Dermis microvascular lymphatic vessel endothelial cell (primary cell): ENCODE measurements at places on chromosomes 4 and X. TPM values are rescaled to one million over a fixed set of nuclear protein-coding genes. Genes with fewer than 3 reads are reported as not detected.

The TRIML2 gene
- total RNA-seq, result 1.4 and 2.3 TPM in 2 replicates

The FABP2 gene
- total RNA-seq, result not detected in 2 replicates

The UGT2B11 gene
- not detected in 2 replicates for total RNA-seq

- no peak for DNase-seq
Observed at GRCh38 chr4:11675051-11675800, 246.5 kb upstream of the HS3ST1 start.

GRCh38 chr4:5956285-5957021 is 61.8 kb downstream of the C4orf50 start:
- DNase-seq, result peak; percentile 68

GRCh38 chr4:79597266-79597665 is 189.2 kb upstream of the GK2 start:
- no peak for DNase-seq

DNA sequence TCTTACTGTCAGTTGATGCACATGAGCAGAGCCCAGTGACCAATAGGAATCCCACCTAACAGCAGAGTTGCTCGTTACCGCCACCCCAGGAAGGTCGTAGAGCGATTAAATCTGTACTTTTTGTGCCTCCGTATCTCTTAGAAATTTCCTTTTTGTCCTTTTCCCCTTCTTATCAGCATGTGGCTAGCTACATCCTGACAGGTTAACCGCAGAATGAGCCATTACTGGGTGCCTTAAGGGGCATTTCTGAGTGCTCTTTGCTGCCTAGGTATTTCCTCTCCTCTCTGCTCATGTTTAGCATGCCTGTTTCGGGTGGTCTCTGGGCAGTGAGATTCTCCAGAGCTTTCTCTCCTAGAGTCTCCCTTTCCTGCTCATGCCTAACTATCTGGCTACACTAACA is 530.5 kb downstream of the FAM133A start:
- no peak for DNase-seq
